ENCODE measurements at places on chromosomes 1 and 21.

DNA sequence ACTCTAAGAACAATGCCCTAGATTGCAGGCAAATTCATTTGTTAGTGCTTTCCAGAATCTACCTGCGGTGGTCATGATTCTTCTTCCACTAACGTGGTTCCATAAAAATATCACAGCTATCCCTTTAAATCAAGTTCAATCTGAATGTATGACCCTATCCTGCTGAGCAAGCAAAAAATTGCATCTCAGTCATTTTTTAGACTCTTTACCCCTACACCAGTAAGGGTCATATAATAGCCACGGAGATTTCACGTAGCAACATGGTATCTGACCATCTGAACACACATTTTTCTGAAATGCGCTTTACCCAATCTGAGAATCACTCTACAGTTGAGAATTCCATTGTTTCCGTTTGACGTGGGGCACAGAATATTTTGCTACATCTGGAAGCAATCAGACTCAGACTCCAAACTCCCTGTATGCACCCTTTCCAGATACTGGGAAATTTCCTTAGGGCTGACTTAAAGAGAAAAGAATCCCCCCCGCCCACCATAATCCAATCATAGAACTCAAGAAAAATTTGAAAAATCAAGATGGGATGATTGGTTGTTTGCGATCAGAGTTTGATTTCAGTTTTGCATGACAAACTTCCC lies 699.2 kb upstream of the ZP4 start:
- no peak for DNase-seq

DNA sequence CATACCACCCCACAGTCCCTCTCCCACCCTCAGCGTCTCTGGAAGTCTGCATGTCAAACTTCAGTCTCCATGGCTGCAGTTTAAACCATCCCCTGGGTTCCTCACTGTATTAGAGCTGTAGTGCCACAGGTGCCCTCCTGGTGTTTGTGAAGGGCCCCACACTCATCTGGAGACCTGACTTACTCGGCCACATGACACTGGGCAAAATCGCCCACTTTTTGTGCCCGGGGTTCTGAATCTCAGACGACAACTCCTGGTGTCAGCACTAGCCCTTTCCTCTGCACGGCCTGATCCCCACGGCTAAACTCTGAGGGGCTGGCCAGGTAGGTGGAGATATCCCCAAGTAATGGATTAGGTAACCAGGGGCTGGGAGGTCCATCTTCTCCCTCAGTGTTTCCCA lies 6.5 kb downstream of the INKA2 start:
- DNase-seq: no peak

DNA sequence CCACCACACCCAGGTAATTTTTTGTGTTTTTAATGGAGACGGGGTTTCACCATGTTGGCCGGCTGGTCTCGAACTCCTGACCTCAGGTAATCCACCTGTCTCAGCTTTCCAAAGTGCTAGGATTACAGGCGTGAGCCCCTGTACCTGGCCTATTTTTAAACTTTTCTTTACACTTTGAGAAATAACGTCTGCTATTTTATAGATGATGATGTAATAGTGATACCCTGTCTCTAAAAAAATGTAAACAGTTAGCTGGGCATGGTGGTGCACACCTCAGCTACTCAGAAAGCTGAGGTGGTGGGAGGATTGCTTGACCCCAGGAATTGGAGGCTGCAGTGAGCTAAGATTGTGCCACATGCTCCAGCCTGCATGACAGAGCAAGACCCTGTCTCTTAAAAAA lies 47.9 kb downstream of the RALGPS2 start:
- no peak for DNase-seq

DNA sequence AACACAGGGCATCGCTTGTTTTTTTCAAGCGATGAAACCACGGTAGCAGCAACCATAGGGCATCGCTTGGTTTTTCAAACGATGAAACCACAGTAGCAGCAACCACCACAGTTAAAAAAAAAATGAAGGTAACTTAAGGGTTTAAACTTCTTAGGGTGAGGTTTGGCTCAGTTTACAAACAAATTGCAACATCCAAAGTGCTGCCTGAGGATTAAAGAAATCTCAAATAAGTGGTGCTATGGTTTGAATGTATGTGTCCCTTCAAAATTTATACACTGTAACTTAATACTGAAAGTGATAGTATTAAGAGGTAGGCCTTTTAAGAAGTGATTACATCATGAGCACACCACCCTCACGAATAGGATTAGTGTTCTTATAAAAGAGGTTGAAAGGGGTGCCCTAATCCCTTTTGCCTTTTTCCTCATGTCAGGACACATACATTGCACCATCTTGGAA lies 6.4 kb upstream of the GBP5 start:
- no peak for DNase-seq

- peak; percentile 74 for DNase-seq
These were observed 8.8 kb upstream of the ZNF124 start for GRCh38 chr1:247180581-247180980.
